ENCODE measurements at places on chromosomes 16 and 17. TPM values are rescaled to one million over a fixed set of nuclear protein-coding genes. Genes with fewer than 3 reads are reported as not detected.

Gene AIPL1
- polyA plus RNA-seq = not detected

Gene ESRP2
- 0.83 TPM for polyA plus RNA-seq

Gene TMEM235
- polyA plus RNA-seq = not detected

Gene CHST4
- 0.21 TPM for polyA plus RNA-seq

Gene ERBB2
- polyA plus RNA-seq = 119 TPM

Gene MYH11
- 12.1 TPM for polyA plus RNA-seq

Gene OR2C1
- polyA plus RNA-seq = 0.20 TPM

Gene SRCIN1
- polyA plus RNA-seq = 0.93 TPM

Gene CTF1
- 9.6 TPM for polyA plus RNA-seq

Gene MEIOC
- 0.93 TPM for polyA plus RNA-seq

Gene KRT39
- 7.4 TPM for polyA plus RNA-seq

Gene LDHD
- polyA plus RNA-seq = 1.6 TPM

Gene SLC5A11
- polyA plus RNA-seq = 0.16 TPM

Gene GSPT1
- polyA plus RNA-seq = 87.2 TPM

Gene NPIPA7
- 5.5 TPM for polyA plus RNA-seq

Gene NUPR1
- 34.9 TPM for polyA plus RNA-seq

Gene NXPH3
- 1.1 TPM for polyA plus RNA-seq

Gene FADS6
- polyA plus RNA-seq = not detected

Gene RHBDL3
- polyA plus RNA-seq = 1.8 TPM

Gene CDK5RAP3
- polyA plus RNA-seq = 99.0 TPM

Gene MT1F
- 0.35 TPM for polyA plus RNA-seq
